ENCODE measurements at places on chromosomes 2 and 18. TPM values are rescaled to one million over a fixed set of nuclear protein-coding genes. Genes with fewer than 3 reads are reported as not detected.

The NCKAP1 gene
- total RNA-seq = 244 TPM

The CXCR4 gene
- total RNA-seq = 115 TPM

The SLC5A7 gene
- total RNA-seq = 0.94 TPM

The HOXD12 gene
- not detected for total RNA-seq

The KIF1A gene
- 219 TPM for total RNA-seq

All from occipital lobe (tissue), 3 donors.